ENCODE measurements at places on chromosomes 6 and 20. TPM values are rescaled to one million over a fixed set of nuclear protein-coding genes. Genes with fewer than 3 reads are reported as not detected.

- DNase-seq, result no peak
These were observed 33.3 kb downstream of the PTPRK start for GRCh38 chr6:128487055-128487454.

The PSORS1C2 gene
- not detected for polyA plus RNA-seq

- no peak for DNase-seq
These were observed 1.4 kb downstream of the NFYA start for GRCh38 chr6:41073968-41074691.

DNA sequence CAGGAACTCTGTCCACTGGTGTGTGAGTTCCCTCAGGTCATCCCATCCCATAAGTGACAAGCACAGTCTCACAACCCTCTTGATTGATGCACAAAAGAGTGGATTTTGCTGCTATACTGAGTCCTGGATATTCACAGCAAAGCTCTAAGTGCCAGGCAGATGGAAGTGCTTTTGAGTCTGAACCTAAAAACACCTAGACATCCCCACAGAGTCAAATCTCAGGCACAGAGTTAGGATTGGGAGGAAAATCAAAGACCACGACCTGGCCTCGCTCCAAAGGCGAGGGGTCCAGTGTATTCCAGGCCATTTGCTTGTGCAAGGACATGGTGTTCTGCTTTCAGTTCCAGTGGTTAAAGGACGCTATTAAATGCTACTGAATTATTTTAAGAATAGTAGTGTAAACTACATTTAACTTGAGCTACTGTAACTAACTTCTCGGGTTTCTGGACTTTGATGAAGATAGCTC is 56.8 kb downstream of the RREB1 start:
- DNase-seq, result no peak

The PSORS1C1 gene
- polyA plus RNA-seq, result not detected

- no peak for DNase-seq
These were observed 170.2 kb upstream of the ZNF217 start for GRCh38 chr20:53763707-53764414.

The PPP1R16B gene
- polyA plus RNA-seq, result 13.4 TPM

The DLK2 gene
- 1.2 TPM for polyA plus RNA-seq

The TGM3 gene
- polyA plus RNA-seq, result not detected

The CCN5 gene
- not detected for polyA plus RNA-seq

The C20orf204 gene
- not detected for polyA plus RNA-seq

The EPB41L1 gene
- polyA plus RNA-seq, result not detected

The LTB gene
- polyA plus RNA-seq, result 707 TPM

GRCh38 chr20:7841971-7842310 is 98.3 kb downstream of the HAO1 start:
- no peak for DNase-seq

GRCh38 chr6:113039005-113039404 is 691.9 kb downstream of the RFPL4B start:
- no peak for DNase-seq

DNA sequence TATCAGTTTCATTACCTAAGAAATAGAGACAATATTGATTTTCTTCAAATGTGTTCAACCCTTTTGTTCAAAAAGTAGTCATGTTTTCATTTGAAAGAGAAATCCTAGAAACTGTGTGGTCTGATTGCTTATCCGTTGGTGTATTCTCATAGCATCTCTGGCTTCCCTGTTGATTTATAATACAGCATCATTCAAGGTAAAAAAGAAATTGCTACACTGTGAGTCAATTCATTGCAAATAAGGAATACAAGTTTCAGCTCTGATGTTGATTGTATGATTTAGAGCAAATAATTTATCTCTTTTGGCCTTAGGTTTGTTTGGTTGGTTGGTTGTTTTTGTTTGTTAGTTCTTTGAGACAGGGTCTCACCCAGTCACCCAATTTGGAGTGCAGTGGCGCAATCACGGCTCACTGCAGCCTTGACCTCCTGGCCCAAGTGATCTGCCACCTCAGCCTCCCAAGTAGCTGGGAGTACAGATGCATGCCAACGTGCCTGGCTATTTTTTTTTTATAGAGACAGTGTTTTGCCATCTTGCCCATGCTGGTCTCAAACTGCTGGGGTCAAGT is 185.5 kb upstream of the TNFAIP3 start:
- DNase-seq, result no peak

GRCh38 chr6:162467679-162468078 is 259.9 kb downstream of the PRKN start:
- DNase-seq, result no peak

GRCh38 chr6:139841794-139842215 is 467.4 kb upstream of the CITED2 start:
- DNase-seq, result no peak

DNA sequence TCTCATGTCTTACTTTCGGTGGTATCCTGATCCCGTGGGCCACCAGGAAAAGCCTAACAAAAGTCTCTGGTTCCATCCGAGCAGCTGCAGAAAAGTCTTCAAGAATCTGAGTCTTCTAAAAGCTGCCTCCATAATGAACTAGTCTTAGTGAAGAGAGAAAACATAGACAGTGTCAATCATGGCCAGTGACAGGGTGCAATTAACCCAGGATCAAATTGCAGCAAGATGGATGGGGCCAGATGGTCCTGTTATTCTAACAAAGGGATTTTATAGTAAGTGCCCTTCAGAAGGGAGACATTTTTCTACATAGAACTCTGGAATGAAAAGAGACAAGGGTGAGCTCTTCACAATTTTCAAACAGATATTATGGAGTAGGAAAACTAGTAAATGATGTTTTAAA is 281.6 kb upstream of the ZFP64 start:
- DNase-seq, result no peak

The MCCD1 gene
- polyA plus RNA-seq, result not detected

GRCh38 chr20:11195169-11195568 is 521.4 kb upstream of the JAG1 start:
- no peak for DNase-seq

GRCh38 chr6:42297661-42298060 is 80.0 kb upstream of the MRPS10 start:
- DNase-seq, result no peak

The GABBR1 gene
- 0.92 TPM for polyA plus RNA-seq

DNA sequence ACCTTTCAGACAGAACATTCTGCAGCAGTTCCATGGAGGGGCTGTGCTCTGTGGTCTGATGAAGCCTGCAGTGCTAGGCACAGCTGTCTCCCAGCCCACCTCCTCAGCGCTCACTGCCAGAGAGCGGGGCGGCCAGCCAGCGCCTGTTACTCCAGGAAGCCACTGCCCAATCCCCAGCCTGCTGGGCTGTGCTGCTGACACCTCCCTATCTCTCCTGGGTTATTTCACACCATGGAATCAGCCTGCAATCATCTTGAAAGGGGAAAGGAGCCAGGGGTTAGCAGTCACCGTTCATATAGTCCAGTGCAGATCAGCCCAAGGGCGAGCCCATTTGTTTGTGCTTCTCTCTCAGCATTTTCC is 46.3 kb upstream of the NHSL1 start:
- no peak for DNase-seq

GRCh38 chr20:53926428-53927028 is 143.9 kb downstream of the BCAS1 start:
- no peak for DNase-seq

DNA sequence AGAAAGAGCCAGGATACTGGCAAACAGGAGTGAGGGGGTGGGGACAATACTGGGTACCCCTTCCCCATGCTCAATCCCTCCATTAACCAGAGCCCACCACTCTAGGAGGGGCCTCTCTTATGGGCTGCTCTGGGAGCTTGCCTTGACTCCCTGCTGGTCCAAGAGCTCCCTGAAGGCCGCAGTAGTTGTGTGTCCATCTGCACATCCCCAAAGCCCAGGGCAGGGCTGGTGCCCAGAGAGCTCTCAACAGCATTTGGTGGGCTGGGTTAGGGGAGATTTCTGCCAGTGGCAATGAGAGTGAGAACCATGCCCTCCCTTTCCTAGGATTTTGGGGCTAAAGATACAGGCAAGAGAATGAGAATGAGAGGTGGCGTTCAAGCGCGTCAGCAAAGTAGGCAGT is 230.6 kb upstream of the PMEPA1 start:
- DNase-seq, result no peak

DNA sequence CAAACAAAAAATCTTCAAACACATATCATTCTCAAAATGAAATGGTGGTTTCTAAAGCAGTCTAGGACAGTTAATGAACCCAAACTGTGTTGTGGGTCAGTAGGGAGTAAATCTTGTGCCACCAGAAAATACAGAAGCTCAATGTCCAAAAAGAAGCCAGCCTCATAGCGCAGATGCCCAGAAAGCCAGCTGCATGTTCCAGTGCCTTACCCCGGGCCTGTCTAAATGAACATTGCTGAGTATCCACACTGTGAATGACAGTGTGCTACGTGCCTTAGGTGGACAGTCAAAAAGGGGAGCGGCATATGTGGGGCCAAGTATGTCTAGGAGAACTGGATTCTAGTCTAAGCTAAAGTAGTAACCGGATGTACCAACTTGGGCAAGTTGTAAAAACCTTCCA is 10.9 kb downstream of the FYN start:
- no peak for DNase-seq

- peak; percentile 13 for DNase-seq
These were observed 440.8 kb downstream of the UTRN start for GRCh38 chr6:144725736-144726522.

DNA sequence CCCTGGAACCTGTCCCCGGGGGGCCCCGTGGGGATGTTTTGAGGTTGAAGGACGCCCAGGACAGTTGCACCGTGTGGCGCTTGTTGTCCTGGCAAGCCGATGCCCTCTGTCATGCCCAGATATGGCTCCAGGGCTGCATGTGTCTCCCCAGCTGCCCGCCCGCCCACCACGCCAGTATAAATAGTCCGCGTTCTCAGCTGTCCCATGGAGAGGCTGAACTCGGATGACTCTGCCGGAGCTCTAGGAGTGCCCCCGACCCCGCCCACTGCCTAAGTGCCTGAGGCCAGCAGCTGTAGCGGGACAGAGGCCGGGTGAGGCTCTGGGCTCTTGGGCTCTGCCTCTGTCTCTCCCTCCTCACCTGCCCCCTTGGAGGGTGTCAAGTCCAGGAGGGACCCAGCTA is 83.0 kb upstream of the GATA5 start:
- no peak for DNase-seq

- DNase-seq, result no peak
These were observed 215.0 kb upstream of the HSF2 start for GRCh38 chr6:122184401-122184827.

DNA sequence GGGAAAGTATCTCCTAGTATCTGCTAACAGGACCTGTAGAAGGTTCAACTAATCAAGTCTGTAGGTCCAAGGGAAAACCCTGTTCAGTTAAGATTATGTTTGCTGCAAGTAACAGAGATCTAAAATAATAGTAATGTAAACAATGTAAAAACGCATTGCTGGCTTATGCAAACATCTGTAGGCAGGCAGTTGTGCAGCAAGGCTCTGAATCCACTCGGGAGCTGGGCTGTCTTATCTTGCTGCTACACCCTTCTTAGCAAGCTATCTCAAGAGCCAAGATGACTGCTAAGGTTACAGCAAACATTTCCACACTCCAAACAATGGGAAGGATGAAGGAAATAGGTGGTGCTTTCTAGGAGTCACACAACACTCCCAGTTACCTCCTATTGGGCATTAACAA is 397.3 kb upstream of the NRSN1 start:
- DNase-seq, result no peak

DNA sequence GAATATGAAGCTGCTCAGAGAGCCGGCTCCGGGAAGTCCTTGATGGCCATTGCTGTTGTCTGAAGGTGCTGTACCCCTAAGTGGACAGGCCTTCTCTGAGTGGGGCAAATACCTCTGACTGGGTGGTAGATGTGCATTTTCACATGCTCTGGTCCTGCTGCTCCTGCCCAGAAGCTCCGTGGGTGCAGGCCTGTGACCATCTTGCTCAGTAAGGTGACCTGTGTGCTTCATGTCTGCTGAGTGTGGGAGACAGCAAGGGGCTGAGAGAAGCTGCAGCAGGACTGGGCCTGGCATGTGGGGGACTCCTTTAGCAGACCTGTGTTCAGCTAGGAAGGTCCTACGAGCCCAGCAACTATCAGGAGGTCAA is 5.0 kb downstream of the SPATA2 start:
- no peak for DNase-seq

DNA sequence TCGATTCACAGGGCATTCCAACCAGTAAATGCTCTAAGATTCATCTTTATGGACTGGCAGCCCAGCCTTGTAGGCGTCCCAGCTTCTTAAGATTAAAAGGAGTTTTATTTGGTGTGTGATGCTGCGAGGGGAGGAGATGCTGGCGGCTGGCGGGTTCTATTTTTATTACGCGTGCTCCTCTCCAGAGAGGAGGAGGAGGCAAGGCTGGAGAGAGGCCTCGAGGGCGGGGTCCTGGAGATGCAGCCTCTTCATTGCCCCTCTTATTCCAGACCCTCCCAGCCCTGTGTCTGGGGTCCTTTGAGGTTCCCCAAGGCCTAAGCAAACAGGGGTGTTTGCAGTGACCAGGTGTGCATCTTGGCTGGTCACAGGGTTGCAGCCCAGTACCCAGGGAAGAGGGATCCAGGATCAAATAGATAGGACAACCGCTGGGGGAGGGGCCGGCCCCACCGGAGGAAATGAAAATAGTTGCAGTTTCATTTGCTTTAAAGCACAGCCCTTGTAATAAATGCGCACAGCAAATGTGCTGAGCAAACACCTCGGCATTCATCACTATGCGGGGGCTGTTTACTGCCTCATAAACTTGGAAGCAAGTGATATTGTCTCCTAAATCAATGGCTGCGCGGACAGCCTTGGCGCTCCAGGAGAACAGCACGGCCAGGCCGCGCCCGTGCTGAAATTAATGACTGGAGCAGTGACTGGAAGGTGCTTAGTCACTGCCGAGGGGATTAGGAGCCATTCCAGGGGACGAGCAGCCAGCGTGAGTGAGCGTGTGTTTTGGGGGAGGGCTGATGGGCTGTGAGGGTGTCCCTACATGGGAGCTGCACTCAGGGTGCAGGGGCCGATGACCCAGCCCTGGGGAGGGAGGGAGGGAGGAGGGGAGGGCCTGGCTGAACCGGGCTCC is 83.0 kb downstream of the TMEM242 start:
- DNase-seq, result no peak

GRCh38 chr6:68108233-68108835 is 526.7 kb upstream of the ADGRB3 start:
- DNase-seq, result no peak

- no peak for DNase-seq
These were observed 21.9 kb downstream of the SIRPD start for GRCh38 chr20:1535420-1536175.

- DNase-seq, result peak; percentile 44
These were observed 7.9 kb upstream of the GMNN start for GRCh38 chr6:24766680-24767462.

The GUCA1A gene
- polyA plus RNA-seq, result not detected

The KHDC1L gene
- not detected for polyA plus RNA-seq

- no peak for DNase-seq
These were observed 59.2 kb downstream of the PTPRA start for GRCh38 chr20:2932498-2932897.

GRCh38 chr6:74170118-74170517 is 474.1 kb downstream of the CD109 start:
- no peak for DNase-seq

Data from naive thymus-derived CD8-positive, alpha-beta T cell (primary cell).